ENCODE measurements at places on chromosomes 2 and 18. TPM values are rescaled to one million over a fixed set of nuclear protein-coding genes. Genes with fewer than 3 reads are reported as not detected.

- no peak for DNase-seq
Measured at GRCh38 chr2:188610050-188610444, 318.4 kb downstream of the GULP1 start.

DNA sequence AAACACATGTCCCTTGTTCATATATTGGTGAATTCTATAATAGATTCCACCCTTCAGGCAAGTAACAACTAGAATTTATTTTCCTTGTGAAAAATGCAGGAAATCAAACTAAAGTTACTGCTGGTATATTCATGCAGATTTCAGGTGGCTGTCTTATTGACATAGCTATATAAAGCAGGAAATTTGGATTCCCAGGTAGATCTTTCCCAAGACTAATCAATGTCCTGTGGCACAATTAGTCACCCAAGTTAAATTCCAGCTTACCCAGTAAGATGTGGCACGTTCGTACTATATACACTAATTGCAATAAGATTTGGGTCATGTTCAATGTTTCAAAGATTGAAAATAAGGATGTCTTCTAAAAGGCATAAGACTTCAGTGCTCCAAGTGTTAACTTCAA is 42.0 kb downstream of the MYO5B start:
- DNase-seq, result no peak

DNA sequence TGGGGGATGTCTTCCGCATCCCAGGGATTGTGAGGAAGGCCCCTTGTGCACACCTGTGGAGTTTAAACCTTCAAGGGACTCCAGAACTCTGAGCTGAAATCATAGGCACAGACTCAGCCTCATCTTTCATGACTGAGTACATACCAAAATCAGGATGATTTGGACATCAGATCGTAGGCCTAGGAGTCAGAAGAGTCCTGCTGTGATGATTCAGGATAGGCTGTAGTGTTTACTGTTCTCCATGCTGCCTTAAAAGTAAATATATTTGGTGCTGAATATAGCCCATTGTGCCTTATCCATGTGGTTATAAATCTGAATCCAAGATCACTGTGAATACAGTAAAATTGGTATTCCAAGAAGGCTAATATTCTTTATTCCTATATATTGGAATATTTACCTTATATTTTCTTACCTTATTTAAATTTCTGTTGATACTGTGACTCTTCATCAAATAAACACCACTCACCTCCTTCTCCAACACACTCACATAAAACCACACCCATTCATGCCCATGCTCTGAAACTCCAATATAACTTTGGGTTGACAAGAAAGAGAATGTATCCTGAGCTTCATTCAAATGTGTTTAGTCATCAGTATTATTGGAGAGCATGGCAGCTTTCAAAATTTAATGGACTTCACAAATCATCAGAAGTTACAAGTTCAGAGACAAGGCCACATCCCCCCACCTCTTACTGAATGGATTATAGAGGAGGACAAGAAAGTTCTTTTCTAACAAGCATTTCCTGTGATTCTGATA is 561.4 kb upstream of the LINC00305 start:
- no peak for DNase-seq

DNA sequence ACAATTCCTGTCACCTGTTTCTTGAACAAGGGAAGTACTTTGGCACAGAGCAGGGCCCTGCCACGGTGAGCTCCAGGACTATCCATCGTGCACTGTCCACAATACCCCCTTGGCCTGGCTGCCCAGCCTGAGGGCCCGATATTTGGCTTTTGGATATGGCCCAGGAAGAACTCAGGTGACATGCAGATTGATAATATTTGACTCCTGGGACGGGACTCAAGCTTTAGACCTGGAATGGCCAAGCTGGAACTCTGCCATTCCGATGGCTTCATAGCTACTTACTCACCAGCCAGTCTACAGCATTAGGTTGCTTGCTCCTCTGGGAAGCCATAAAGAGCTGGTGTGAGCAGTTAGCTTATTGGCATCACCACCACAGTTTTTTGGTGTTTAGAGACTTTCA is 26.6 kb downstream of the EML6 start:
- no peak for DNase-seq

DNA sequence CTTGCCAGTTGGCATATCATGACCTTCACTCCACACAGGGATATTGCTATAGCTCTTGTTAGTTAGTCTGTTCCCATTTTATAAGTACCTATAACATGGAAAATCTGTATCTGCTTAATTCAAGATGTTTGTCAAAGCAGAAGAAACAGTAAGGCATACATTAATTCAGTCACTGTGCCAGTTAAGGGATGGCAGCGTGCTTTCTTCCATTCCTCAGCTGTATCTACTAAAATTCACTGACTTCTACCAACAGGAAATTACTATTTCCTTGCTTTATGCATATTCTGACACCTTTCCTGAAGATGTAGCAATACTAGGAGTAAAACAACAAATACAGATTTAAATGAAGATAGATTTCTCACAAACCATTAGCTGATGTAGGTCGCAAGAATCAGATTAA is 59.9 kb downstream of the RNF152 start:
- no peak for DNase-seq

DNA sequence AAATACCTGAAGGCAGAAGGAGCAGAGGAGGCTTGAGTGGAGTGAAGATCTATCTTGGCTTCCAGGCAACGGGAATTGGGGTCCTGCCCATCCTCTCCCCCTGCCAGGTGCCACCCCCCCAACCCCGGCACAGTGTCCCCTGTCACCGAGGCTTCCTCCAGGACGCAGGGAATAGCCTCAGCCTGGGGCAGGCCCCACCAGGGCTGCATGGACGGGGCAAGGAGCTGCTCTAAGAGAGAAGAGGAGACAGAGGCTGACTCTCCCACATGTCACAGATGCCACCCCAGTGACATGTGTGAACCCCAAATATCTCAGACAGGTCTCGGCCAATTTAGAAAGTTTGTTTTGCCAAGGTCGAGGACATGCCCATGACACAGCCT is 42.1 kb downstream of the PXDN start:
- no peak for DNase-seq

Gene CCDC68
- 9.6 TPM for total RNA-seq

Gene KCNF1
- 0.66 TPM for total RNA-seq

Data from breast epithelium (tissue), 4 donors.